ENCODE measurements at places on chromosomes 16 and 17. TPM values are rescaled to one million over a fixed set of nuclear protein-coding genes. Genes with fewer than 3 reads are reported as not detected.

DNA sequence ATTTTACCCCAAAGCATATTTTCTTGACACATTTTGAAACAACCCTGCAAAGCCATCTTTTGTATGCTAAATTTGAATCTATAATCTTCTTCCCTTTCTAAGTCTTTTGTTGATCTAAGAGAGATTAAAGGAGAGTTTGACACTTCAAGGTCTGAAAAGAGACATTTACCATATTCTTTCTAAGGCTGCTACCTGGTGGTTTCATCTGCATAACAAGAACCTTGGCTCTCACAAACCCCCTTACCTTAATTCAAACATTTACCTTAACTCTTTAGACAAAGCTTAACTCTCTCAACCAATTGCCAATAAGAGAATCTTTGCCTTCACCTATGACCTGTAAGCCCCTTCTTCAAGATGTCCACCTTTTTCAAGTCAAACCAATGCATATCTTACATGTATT lies 1143.6 kb downstream of the CDH11 start:
- no peak for DNase-seq
- no peaks in the 10 kb centered on the region for H3K4me1 ChIP-seq
- H3K36me3 ChIP-seq = no peaks in the 10 kb centered on the region
- no peak overlapping the region for H3K4me3 ChIP-seq
- H3K27me3 ChIP-seq = no peaks in the 10 kb centered on the region
- no peak overlapping the region for H3K27ac ChIP-seq

TNFRSF12A gene
- total RNA-seq = 92.4 TPM

CCL7 gene
- not detected for total RNA-seq

GRCh38 chr16:8581831-8582580 lies 8.3 kb downstream of the TMEM114 start:
- no peak overlapping the region for H3K27ac ChIP-seq
- H3K36me3 ChIP-seq = no peaks in the 10 kb centered on the region
- no peaks in the 10 kb centered on the region for H3K4me1 ChIP-seq
- DNase-seq = no peak
- H3K4me3 ChIP-seq = no peak overlapping the region

DNA sequence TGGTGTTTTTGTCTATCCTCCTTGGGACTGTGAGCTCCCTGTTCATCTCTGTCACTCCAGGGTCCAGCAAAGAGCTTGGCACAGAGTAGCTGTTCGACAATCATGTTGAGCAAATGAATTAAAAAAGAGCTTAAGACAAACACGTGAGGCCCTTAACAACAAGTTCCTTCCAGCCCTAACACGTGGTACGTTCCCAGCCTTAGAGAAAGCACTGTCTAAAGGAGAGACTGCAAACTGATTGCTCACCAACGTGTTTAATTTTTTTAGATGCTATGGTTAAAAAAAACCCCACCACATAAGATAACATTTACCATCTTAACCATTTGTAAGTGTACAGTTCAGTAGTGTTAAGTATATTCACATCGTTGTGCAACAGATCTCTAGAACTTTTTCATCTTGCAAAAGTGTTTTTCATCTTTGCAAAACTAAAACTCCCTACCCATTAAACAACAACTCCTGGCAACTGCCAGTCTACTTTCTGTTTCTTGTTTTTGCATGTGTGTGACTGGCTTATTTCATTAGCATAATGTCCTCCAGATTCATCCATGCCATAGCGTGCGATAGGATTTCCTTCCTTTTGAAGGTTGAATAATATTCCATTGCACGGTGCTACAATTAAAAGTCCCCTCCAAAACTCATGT lies 28.2 kb downstream of the LAT start:
- DNase-seq = no peak
- no peaks in the 10 kb centered on the region for H3K27me3 ChIP-seq
- H3K4me1 ChIP-seq = no peaks in the 10 kb centered on the region
- H3K27ac ChIP-seq = no peak overlapping the region
- H3K36me3 ChIP-seq = no peaks in the 10 kb centered on the region

SLC6A2 gene
- not detected for total RNA-seq

NPW gene
- total RNA-seq = not detected

- H3K27ac ChIP-seq = no peak overlapping the region
- H3K27me3 ChIP-seq = no peaks in the 10 kb centered on the region
- no peak overlapping the region for H3K4me3 ChIP-seq
- H3K36me3 ChIP-seq = peaks cover 45% of the 10 kb centered on the region
- peaks cover 46% of the 10 kb centered on the region for H3K4me1 ChIP-seq
- no peak for DNase-seq
These were observed 2.7 kb upstream of the LIMD2 start for GRCh38 chr17:63702721-63703015.

GRCh38 chr16:56607109-56607618 lies 1.2 kb upstream of the MT2A start:
- peaks cover 39% of the 10 kb centered on the region for H3K4me1 ChIP-seq
- peak overlapping the region; percentile 96 for H3K27ac ChIP-seq
- no peak overlapping the region for H3K4me3 ChIP-seq

TNS4 gene
- total RNA-seq = not detected

DNA sequence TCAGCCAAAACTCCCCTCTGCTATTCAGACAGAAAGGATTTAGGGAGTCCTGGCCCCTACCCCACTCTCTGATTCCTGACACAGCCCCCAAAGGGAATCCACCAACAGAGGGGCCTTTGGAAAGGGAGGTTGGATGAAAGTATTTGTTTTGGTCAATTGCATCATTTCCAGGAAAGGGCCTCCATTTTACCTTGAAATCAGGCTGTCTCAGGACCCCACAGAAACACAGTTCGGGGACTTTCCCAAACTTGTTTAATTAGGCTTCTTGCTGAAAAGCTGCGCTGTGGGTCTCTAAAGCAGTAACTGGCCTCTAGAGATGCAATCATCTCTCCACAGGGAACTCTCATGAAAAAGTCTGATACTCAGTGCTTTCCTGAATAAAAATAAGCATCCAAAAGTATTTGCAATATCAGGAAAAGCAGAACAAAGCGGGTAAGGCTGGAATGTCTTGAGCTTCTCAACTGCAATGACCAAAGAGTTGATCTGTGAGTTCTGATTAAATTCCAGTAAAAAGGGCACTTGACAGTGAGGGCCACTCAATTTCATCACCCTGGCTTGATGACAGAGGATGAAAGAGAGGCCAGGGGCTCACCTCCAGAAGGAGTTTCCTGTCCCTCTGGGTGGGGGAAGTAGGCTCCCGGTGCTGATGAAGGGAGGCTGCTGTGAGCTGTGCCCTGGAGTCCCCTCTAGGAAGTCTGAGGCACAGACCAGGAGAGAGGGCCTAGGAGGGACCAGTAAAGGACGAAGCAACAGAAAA lies 36.3 kb downstream of the LYRM9 start:
- no peak overlapping the region for H3K27ac ChIP-seq
- no peaks in the 10 kb centered on the region for H3K27me3 ChIP-seq
- no peaks in the 10 kb centered on the region for H3K36me3 ChIP-seq
- DNase-seq = no peak
- no peaks in the 10 kb centered on the region for H3K4me1 ChIP-seq

- H3K27ac ChIP-seq = no peak overlapping the region
- peaks cover 49% of the 10 kb centered on the region for H3K27me3 ChIP-seq
- DNase-seq = no peak
- no peaks in the 10 kb centered on the region for H3K4me1 ChIP-seq
- H3K4me3 ChIP-seq = no peak overlapping the region
- H3K36me3 ChIP-seq = no peaks in the 10 kb centered on the region
These were observed 19.9 kb downstream of the TLE7 start for GRCh38 chr16:71421911-71422310.

DNA sequence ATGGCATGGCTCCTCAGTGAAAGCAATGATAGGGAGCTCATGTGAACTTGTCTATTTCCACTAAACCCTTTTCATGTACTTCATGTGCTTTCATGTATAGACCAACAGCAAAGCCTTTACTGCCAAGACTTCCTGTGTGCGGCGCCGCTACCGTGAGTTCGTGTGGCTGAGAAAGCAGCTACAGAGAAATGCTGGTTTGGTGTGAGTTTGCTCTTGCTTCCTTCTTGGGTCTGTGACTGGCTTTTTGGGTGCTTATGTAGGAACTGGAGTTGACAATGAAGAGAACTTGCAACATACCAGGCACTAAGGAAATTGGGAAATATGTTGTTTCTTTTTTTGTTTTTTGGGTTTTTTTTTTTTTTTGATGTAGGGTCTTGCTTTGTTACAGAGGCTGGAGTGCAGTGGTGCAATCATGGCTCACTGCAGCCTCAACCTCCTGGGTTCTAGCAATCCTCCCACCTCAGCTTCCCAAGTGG lies 5.7 kb downstream of the SNX11 start:
- H3K27me3 ChIP-seq = no peaks in the 10 kb centered on the region
- H3K36me3 ChIP-seq = peaks cover 55% of the 10 kb centered on the region
- H3K27ac ChIP-seq = no peak overlapping the region
- peak; percentile 36 for DNase-seq

DNA sequence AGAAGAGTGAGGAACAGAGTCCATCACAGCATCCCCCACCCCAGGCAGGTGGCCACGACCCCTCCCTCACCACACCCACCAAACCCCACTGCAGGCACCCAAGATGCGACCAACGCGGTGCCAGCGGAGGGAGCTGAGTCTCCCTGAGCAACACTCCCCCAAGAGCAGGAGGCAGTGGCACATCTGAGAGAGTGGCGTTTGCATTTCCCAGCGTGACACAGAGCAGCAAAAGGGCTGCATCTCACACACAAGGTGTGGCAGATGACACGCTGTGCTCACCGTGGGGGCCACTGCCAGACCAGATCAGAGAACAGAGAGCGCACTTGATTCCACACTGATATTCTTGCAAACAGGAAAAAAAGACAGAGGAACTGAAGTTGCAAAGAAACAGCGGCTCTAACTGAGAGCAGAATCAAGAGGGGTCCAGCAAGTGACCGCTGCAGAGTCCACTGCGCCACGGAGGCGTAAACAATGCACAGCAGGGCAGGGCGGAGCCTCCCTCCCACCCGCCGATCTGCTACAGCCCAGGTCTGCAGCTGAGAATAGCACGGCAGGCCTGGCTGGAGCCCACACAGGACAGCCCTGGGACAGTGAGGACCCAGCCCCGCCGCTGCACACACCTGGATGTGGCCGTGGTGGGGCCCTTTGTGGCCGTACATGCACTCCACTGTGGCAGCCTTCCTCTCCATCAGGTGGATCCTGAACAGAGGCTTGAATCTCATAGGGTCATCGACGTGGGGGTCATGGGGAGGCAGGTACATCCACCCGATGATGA lies 26.0 kb upstream of the C16orf95 start:
- no peaks in the 10 kb centered on the region for H3K27me3 ChIP-seq
- peaks cover 74% of the 10 kb centered on the region for H3K36me3 ChIP-seq
- no peak overlapping the region for H3K27ac ChIP-seq
- H3K4me1 ChIP-seq = peaks cover 17% of the 10 kb centered on the region
- no peak overlapping the region for H3K4me3 ChIP-seq

HS3ST4 gene
- not detected for total RNA-seq

DNA sequence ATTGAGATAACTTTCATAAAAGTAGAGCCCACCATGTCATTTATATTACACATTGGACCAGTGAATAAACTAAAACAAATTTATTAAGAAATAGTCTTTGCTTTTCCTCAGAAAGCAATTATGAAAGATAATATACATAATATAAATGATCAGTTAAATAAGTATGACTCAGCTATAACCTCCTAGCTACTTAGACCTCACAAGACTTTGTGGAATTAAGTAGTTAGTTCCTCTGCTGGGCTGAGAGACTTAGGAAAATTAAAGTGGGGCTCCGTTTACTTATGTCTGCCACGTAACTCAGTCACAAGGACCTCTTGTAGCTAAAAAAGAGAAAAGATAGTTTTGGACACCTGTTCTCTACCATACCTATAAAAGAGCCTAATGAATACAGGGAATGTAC lies 76.9 kb downstream of the MRTFB start:
- H3K4me3 ChIP-seq = no peak overlapping the region
- DNase-seq = no peak
- no peak overlapping the region for H3K27ac ChIP-seq
- no peaks in the 10 kb centered on the region for H3K36me3 ChIP-seq
- H3K27me3 ChIP-seq = no peaks in the 10 kb centered on the region
- peaks cover 26% of the 10 kb centered on the region for H3K4me1 ChIP-seq

- no peaks in the 10 kb centered on the region for H3K36me3 ChIP-seq
- no peak overlapping the region for H3K4me3 ChIP-seq
- H3K4me1 ChIP-seq = no peaks in the 10 kb centered on the region
- no peak for DNase-seq
- H3K27me3 ChIP-seq = no peaks in the 10 kb centered on the region
- no peak overlapping the region for H3K27ac ChIP-seq
These were observed 33.8 kb downstream of the ULK2 start for GRCh38 chr17:19833914-19834313.

GRCh38 chr17:70713694-70714093 lies 544.4 kb downstream of the KCNJ2 start:
- H3K4me3 ChIP-seq = no peak overlapping the region
- H3K4me1 ChIP-seq = no peaks in the 10 kb centered on the region
- no peaks in the 10 kb centered on the region for H3K27me3 ChIP-seq
- DNase-seq = no peak

GRCh38 chr17:29136998-29137730 lies 43.0 kb downstream of the MYO18A start:
- H3K4me1 ChIP-seq = peaks cover 74% of the 10 kb centered on the region
- no peaks in the 10 kb centered on the region for H3K27me3 ChIP-seq
- H3K4me3 ChIP-seq = no peak overlapping the region
- no peak for DNase-seq

DNA sequence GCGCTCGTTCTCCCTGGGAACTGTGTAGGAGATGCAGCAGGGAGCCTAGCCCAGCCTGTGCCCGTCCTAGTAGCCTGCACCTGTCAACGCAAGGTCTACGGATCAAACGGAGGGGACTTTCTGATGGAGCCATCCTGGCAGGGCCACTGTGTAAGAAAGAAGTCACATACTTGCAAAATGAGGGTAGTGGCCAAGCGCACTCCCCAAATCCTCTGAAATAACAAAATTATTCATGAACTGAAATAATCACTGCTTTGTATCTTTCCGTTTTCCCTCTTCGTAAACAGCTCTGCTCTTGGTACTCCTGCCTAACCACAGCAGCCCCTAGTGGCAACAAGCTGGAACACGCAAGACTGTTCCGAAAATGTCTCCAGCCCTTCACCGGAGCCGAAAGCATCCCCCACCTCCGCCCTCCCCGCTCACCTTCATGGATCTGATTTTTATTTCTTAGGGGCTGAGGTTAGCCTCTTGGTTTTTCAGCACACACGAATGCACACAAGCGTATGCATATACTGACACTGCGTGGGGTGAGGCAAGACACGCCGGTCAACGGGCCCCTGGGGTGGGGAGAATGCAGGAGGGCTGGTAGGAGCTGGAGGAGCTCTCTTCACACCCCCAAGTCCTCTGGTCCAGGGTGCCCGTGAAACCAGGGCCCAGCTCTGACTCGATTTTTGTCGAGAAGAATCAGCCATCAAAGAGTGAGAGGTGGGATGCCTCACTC lies 100.8 kb downstream of the ABCC12 start:
- peak overlapping the region; percentile 15 for H3K4me3 ChIP-seq
- H3K27me3 ChIP-seq = no peaks in the 10 kb centered on the region

ALOX15B gene
- 0.18 TPM for total RNA-seq

DNA sequence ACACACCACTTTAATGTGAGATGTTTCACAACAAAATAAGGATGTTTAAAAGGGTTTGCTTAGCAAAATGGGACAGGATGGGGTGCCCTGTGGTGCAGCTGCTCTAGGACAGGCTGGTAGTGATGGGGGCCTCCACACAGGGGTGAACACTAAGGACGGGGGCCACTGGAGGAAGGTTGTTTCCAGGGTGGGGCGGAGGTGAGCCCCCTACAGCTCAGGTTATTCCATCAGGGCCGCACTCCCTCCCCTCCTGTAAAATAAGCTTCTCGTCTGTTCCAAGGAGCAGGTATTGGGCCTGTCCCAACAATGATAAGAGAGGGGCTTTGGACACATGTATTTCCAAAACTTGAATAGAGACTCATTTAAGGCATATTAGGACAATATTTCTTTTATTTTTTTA lies 1.9 kb upstream of the HEXD start:
- no peak overlapping the region for H3K27ac ChIP-seq
- H3K4me1 ChIP-seq = peaks cover 20% of the 10 kb centered on the region
- peaks cover 3% of the 10 kb centered on the region for H3K36me3 ChIP-seq
- peak; percentile 18 for DNase-seq
- no peaks in the 10 kb centered on the region for H3K27me3 ChIP-seq

Measured in heart left ventricle (tissue), 16 donors.